ENCODE measurements at places on chromosomes 3 and 15.

DNA sequence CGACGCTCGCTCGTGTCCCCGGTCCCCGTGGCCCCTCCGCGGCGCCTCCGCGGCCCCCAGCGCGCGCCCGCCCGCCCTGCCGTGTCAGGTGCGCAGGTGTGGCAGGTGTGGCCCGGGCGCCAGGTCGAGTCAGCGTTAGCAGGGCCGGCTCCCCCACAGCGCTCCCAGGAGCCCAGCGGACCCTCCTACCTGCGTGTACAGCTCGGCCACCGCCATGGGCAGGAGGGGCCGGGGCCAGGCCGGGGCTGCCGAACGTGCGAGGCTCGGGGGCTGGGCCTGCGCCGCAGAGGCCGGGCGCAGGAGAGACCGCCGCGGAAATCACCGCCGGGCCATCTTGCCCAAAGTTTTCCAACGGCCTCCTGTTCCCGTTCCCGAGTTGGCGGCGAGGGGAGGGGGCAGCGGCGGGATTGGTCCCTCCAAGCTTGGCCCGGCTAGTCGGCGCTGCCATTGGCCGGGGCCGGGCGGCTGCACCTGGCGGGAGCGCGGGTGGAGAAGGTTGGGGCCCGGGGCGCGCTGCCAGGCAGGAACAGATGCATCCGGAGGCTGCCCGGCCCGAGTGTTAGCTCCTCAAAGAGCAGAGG lies at the start of gene MYO5C:
MYO5C (minus strand) TSS at position 384 of the 581 bp plus-strand sequence; CDS start at position 216, 168 bp downstream.
- DNase-seq, result no peak

- no peak for DNase-seq
These were observed 1.0 kb downstream of the LIMD1 start for GRCh38 chr3:45595364-45596195.

DNA sequence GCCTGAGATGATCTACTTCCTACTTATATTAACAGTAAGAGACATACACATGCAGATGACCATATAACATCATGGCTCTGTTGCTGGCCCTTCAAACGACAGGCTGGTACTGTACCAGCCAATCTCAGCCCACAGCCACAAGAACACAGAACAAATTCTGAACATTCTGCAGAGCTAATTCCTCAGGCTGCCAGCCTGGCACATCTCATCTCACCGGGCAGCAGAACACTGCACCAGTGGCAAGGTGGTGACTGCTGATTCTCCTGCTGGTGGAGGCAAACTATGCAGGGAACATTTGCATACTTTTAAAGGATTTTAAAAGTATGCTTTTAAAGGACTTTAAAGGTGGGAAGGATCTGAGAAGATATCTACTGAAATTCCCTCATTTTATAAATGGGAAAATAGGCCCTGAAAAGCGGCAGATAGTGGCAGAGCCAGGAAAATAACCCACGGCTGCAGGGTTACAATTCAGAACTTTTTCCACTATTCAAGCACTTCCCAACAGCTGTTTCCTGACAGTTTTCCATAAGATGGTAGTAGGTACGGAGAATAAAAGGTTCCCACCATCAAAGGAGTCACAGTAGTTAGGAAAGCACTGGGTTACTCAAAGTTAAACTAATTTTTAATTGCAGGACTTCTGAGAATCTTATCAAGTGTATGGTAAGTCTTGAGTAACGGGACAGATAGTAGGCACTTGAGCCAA lies 37.3 kb downstream of the SUMF1 start:
- DNase-seq, result no peak

DNA sequence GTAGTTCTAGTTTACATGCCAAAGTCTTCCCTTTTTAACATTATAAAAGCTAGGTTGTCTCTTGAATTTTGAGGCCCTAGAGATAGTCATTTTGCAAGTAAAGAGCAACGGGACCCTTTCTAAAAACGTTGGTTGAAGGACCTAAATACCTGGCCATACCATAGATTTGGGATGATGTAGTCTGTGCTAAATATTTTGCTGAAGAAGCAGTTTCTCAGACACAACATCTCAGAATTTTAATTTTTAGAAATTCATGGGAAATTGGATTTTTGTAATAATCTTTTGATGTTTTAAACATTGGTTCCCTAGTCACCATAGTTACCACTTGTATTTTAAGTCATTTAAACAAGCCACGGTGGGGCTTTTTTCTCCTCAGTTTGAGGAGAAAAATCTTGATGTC lies 21.3 kb downstream of the SLC35A5 start:
- DNase-seq, result no peak

GRCh38 chr3:73656241-73656890 lies 31.6 kb upstream of the PDZRN3 start:
- DNase-seq, result no peak

DNA sequence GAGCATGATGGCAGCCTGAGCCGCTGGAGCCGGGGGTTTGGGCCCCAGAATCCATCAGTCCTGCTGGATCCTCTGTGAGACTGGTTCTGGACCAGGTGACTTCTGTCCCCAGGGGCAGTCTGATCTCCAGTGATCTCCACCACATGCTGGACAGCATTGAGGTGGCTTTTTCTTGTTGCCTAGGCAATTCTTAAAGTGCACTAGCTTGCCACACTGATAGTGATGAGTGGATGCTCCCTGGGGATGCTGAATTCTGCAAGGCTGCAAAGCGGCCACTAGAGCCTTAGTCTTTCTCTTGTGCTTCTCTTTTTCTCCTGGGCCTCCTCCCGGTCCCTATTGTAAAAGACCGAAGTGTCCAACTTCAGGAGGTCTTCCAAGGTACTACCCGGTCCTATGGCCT lies 70.4 kb upstream of the ATP11B start:
- DNase-seq, result no peak

DNA sequence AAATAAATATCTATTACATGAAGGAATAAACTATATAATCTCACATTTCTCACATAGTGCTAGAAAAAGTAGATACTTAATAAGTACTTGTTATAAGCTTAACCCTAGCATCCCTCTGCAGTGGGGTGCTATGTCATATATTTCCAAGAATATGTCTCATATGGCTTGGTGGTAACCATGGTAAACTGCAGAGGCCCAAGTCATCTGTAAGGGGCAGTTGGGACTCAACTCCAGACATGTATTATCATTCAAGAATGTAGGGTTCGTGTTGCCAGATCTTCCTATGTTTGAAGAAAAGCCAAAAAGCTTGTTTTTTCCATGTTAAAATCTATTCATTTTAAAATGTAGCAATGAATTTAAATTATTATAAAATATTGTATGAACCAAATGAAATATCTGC lies 46.2 kb downstream of the ZNF385D start:
- DNase-seq, result no peak

DNA sequence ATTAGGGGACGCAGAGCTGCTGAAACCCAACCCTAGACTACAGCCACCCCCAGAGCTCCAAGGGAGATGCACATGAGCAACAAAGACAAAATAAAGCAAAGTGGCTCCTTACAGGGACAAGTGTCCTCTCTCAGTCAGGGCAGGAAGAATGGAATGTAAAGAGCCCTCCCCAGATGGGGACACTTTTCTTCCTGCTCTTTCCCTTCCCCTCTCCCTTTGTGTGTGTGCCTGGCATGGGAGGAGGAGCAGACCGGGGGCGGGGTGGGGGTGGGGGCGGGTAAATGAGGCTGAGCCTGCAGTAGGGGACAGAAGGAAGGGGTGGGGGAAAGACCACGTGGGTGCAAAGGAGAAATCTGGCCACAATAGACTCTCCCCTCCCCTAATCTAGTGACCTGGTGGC lies 37.4 kb downstream of the ACAA1 start:
- no peak for DNase-seq

DNA sequence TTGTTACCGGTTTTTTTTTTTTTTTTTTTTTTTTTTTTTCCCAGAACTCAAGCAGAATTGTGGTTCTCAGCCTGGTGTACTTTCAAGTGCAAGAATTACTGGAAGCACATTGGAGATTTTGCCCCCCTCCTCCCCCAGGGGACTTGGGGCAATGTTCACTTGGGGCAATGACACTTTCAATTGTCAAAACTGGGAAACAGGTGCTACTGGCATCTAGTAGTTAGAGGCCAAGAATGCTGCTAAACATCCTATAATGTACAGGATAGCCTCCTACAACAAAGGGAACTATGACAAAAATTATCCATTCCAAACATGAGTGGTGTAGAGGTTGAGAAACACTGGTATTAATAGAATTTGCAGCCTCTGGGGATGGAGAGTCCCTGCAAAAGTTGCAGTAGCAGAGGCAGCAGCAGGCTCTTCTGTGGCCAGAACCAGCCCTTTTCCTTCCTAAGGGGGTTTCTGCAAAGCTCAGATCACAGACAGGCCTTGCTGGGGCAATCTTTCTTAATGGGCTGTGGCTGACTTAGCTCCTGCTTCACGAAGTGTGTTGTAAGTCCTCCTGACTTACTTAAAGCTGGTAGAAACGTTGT lies 144.3 kb upstream of the MRPS22 start:
- DNase-seq, result no peak

DNA sequence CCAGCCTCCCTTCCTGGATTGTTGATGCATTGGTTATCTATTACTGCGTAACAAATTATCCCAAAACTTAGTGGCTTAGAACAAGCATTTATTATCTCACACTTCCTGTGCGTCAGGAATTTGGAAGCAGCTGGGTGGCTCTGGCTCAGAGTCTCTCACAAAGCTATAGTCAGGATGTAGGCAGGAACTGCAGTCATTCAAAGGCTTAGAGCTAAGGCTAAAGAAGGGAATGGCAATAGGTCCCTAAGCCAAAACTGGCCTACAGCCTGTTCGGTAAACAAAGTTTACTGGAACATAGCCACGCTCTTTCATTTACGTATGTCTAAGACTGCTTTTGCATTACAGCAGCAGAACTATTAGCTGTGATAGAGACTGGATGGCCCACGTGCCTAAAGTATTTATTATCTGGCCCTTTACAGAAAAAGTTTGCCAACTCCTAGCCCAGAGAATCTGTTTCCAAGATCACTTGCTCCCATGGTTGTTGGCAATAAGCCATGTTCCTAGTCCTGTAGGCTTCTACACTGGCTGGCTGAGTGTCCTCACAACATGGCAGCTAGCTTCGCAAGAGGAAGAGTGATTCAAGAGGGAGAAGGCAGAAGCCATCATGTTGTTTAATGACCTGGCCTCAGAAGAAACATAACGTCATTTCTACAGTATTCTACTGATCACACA lies 132.4 kb downstream of the SNRK start:
- DNase-seq, result no peak

DNA sequence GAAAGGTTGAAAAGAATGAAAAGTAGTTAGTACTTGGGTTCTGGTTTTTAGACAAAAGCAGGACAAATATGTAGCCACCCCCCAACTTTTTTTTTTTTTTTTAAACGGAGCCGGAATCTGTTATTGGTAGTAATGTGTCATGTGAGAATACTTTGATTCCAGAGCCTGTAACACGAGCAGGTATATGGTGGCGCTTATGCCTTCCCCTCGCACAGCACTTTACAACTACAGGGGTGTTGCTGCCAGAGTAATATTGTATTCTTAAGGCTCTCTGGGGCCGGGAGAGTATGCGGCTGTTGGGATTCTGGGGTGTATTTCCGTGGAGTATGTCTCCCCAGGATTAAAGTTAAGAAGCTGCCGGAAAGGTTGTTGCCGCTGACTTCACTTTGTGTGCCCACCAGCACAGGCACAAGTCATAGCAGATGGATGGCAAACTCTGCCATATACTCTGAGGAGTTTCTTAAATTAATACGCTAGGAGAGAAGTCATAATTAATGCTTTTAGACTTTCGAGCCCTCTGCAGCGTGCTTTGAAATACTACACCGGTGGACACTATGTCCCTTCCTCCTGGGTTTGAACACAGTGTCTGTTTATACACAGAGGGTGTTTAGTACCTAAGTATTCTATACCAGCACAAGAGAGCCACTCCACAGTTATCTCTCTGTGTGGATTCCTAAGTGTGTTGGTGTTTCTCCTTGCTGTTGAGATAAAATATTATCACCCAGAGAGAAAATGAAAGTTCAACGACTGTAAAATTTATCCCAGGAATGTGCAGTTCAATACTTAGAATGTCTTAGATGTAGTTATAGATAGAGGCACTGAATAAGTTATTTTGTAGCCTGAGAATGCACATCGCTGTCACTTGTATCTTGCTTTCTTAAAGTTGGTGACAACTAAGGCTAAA lies 1.4 kb downstream of the MBNL1 start:
- DNase-seq, result no peak

DNA sequence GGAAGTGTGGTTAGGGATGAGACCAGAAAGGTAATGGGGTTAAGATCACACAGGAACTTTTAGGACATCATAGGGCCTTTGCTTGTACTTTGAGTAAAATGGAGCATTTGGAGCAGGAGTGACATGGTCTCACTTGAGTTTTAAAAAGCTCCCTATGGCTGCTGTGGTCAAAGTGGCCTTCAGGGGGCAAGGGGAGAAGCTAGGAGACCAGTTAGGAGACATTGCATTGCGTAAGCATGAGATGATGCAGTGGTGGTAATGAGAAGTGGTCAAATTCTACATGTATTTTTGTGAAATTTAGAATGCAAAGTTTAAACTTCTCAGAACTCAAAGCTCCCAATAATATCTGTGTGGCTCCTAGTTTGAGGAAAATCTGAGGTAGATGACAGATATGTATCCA lies 27.9 kb downstream of the MED12L start:
- no peak for DNase-seq

DNA sequence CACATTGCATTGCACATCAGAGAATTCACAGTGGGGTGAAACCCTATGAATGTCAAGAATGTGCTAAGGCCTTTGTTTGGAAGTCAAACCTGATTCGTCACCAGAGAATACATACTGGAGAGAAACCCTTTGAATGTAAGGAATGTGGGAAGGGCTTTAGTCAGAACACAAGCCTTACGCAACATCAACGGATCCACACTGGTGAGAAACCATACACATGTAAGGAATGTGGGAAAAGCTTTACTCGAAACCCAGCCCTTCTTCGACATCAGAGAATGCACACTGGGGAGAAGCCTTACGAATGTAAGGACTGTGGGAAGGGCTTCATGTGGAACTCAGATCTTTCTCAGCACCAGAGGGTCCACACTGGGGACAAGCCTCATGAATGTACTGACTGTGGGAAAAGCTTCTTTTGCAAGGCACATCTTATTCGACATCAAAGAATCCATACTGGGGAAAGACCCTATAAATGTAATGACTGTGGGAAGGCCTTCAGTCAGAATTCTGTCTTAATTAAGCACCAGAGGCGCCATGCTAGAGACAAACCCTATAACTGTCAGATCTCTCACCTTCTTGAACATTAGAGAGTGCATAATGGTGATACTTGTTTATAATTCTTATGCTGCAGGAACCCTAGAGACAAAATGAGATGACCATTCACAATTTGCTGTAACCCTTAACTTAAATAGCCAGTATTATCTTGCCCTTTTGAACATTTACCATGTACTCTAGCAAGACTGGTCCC lies 9.0 kb downstream of the ZNF662 start:
- DNase-seq, result no peak

DNA sequence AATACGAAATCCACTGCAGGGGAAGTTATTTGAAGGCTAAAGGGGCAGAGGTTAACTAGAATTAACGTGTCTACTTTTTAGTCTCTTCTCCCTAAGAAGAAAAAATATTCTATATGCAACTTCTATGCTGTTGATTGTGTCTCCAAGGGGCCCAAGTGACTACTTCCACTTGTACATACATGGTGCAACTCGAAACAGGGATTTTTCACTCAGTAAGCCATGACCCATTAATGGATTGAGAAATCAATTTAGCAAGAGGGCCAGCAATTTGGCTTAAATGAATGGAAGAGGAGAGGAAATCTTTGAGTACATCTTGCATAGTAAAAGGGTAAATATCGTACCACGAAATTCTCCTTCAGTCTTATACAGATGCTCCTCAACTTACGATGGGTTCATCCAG lies 151.1 kb upstream of the HES1 start:
- DNase-seq, result no peak

- DNase-seq, result no peak
These were observed 35.8 kb downstream of the ABHD5 start for GRCh38 chr3:43726521-43726920.

GRCh38 chr3:9398700-9399336 lies 1.4 kb downstream of the SETD5 start:
- DNase-seq, result no peak
